ENCODE measurements at places on chromosomes 1 and 21.

DNA sequence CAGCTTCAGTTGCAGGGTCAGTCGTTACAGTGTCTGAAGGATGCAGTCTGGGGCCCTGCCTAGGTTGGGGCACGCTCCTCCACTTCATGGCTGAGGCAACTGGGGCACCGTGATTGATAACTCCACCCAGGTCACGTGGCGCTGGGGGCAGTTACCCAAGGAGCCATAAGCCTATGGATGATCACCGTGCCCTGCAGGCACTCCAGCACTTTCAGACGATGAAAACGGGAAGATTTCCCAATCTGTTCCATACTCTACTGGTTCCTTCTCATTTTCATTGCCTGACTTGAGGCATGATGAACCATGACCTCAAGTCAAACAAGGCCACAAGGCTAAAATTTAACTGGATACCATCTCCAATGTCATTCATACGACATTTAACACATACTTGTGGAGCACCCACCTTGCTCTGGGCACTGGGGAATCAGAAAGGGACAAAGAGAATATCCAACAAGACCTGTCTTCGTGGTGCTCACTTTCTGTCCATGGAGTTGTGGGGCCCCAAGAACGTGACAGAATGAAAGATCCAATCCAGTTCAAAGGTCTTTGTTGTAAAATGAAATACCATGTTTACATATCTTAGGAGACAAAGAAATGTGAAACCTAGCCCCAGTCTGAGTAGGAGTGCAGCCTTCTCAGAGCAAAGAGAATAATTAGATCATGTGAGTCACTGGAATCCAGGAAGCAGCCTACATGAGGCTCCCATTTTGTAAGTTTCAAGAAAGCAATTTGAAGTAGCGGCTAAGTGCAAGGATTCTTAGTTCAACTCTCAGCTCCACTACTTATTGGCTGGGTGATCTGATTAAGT, 39.4 kb upstream of the SPOCD1 start:
- DNase-seq: no peak

DNA sequence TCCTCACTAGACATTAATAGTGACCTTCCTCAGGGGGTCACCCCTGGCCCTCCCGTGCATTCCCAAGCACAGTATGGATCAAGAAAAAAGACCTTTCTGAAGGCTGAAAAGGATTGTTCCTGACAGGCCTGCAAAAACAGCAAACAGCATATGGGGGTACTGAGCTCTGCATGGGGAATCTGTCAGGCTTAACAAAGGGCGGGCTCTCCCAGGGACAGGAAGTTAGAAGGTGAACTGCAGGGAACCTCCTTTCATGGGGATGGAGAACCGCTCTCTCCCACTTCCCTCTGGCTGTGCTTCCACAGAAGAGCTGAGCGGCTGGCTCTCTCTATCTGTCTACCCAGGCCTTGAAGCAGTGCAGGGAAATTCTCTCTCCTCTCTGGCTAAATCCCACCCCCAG, 91.7 kb downstream of the DTL start:
- DNase-seq: no peak

DNA sequence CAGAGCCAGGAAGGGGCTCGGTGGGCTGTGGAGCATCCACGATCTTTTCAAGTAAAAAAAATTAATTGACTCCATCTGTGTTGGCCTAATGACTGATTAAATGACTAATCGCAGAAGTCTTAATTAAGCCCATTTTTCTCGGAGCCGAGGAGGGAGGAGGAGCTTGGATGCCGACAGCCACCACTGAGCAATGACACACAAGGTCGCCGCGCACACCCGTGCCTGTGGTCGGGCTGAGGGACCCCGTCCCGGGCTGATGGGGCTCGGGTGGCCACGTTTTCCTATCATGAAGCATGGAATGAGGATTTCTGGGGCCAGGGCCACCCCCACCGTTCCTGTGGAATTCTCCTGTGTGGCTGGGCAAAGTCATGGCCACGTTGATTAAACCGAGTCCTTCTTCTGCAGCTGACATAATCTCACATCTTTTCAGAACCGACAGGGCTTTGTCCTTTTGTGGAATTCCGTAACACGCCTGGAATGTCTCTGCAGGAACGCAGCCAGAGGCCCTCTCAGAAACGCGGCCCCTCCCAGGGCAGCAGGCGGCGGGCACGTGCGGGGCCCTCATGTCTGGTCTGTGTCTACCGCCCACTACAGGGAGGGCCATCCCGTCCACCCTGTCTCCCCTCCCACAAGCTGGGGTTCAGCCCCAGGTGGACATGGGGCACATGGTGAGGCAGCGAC, 60.7 kb downstream of the MORN1 start:
- no peak for DNase-seq

GRCh38 chr21:43354666-43355065, 72.3 kb downstream of the SIK1 start:
- no peak for DNase-seq

GRCh38 chr1:11930571-11931445, 3.7 kb upstream of the PLOD1 start:
- no peak for DNase-seq

DNA sequence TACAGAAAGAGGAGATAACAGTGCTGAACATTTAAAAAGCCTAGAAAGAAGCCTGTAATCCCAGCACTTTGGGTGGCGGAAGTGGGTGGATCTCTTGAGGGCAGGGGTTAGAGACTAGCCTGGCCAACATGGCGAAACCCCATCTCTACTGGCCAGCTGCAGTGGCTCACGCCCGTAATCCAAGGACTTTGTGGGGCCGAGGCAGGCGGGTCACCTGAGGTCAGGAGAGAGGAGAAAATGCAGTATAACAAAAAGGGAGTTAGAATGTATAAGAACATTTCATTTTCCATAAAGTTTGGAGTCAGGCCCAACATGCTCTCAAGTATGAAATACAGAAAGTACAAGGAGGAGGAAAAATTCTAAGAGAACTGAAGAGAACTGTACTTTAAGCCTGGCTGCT, 134.5 kb downstream of the SMYD3 start:
- no peak for DNase-seq

DNA sequence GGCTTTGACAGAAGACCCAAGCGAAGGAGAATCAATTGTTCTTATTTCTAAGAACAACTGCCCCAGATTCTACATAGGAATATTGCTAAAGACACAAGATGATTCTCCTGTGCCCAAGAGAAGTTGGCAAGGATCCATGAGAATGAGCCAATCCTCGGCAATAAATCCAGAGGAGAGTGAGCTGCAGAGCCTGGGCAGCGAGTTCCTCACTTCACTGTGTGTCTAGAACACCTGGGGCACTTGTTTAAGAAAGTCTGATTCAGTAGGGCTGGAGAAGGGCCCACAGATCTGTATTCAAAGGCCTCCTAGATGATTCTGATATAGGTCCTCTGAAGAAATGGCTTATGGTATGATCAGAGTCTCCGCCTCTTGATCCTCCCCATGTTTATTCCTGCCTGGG, 31.8 kb downstream of the GADD45A start:
- DNase-seq: no peak

GRCh38 chr1:233722212-233722979, 108.5 kb downstream of the KCNK1 start:
- DNase-seq: no peak

DNA sequence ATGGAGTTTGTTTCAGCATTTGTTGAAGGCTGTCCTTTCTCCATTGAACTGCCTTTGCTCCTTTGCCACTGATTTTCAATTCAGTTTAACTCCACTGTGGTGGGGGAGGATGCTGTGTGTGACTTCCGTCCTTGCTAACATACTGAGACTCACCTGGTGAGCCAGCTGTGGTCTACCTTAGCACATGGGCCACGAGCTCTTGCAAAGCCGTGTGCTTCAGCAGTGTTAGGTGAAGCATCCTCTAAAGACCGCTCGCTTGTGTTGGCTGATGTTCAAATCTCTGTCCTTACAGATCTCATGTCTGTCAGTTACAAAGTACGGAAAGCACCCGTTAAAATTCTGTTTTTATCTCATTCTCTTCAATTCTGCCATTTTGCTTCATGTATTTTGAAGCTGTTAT, 3.6 kb upstream of the SPATC1L start:
- no peak for DNase-seq

GRCh38 chr1:47866601-47867437, 130.4 kb downstream of the TRABD2B start:
- DNase-seq: no peak

- DNase-seq: no peak
These were observed 663.7 kb downstream of the PTPRC start for GRCh38 chr1:199302554-199302953.

GRCh38 chr1:110602466-110602865, 3.7 kb downstream of the KCNA2 start:
- DNase-seq: no peak

DNA sequence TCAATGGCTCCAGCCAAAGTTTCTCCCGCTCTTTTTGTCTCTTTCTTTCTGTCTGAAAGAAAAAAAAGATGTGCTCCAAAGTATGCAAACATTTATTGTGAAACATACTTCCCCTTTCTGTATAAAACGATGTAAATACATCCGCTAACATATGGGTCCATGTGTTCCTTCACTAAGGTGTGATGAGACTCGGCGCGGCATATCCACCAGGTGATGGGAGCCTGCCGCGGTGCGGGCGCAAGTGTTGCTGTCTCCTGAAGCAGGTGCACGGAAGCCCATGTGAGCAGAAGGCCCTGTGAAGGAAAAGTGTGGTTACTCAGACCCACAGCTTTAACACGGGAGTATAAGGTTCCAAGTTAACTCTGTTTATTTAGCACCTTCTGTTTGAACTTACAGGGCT, 466.6 kb upstream of the C1orf87 start:
- no peak for DNase-seq

- no peak for DNase-seq
These were observed 10.5 kb upstream of the RPTN start for GRCh38 chr1:152169366-152170025.

DNA sequence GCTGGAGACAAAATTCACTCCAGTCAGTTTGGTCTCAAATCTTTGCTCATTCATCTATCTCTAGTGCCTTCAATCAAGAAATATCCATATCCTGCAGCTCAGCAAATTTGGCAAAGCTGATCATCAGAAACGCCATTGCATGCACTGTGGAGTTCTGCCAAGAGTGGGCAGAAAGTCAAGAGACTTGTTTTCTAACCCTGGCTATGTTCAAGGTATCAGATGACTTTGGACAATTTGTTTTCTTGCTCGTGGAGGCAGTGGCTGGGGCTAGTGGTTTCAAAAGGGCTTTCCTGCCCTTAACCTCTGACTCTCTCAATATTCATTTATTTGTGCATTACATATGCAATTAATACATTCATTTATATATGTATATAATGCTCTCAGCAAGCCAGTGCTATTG, 12.8 kb upstream of the LRRC52 start:
- DNase-seq: no peak

DNA sequence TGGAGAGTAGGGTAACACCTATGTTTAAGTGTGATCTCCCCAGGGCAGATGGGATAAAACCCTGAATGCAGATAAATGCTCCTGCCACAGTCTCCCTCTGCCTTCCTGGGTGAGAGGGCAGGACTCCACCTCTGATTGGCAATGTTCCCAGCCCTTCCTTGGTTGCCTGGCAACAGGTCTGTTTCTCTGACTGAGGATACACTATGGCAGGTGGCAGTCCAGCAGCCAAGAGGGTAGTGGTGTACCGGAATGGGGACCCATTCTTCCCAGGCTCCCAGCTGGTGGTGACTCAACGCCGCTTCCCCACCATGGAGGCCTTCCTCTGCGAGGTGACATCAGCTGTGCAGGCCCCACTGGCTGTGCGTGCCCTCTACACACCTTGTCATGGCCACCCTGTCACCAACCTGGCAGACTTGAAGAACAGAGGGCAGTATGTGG, at the start of gene DCDC2B:
Gene DCDC2B (plus strand): TSS at position 199 of the 438 bp plus-strand sequence. CDS start 5 bp downstream, at position 204.
- DNase-seq: no peak

GRCh38 chr1:244841273-244841927, 5.9 kb downstream of the COX20 start:
- no peak for DNase-seq

GRCh38 chr1:68916221-68916902, 419.5 kb upstream of the DEPDC1 start:
- DNase-seq: no peak

- no peak for DNase-seq
These were observed 49.6 kb downstream of the RUNX1 start for GRCh38 chr21:34999397-34999941.

- no peak for DNase-seq
These were observed 491.0 kb downstream of the MATN1 start for GRCh38 chr1:30232288-30232899.

GRCh38 chr1:198377702-198378101, 162.8 kb downstream of the ATP6V1G3 start:
- DNase-seq: no peak

DNA sequence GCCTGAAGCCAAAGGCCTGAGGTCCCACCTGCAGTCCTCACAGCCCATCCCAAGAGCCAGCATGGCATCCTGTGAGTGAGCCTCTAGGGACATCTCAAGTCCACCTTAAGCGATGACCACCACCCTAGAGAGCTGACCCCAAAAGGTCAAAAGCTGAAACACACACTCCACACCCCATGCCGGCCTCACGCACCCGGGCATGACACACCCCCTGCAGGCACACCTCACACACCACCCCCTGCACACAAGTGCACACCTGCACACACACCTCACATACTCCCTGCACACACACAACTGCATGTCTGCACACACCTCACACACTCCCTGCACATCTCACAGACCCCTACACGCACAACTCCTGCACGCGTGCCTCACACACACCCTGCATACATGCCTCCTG, 118.7 kb downstream of the NPHP4 start:
- no peak for DNase-seq

GRCh38 chr1:7454052-7454815, 316.9 kb upstream of the VAMP3 start:
- DNase-seq: no peak

DNA sequence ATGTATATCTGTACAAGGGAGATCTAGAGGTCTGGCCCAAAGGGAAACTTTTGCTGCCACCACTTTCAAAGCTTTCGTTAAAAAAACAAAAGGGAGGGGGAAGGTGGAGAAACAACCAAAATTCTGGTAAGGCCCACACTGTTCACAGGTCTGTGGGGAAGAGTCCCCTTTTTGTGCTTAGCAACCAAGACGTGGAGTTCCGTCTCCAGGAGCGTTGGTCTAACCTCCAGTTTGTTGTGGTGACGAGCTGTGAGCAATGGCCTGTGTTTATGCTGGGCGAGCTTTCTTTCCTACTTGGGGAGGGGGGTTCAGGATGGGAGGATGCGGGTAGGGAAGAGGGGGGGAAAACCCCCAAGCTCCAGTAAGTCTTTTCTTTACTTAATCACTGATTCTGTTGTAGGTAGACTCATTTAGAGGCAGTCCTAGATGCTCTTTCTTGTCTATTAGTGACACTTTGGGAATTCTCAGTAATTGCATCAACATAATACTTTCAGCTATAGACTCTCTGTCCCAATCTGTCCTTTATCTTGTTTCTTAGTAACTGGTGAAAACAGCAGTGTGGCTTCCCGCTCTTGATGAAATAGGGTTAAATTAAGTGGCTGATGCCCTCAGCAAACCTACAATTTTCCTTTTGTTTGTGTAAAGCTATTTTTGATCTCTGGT, 1.5 kb downstream of the HIPK1 start:
- DNase-seq: peak; percentile 24

- no peak for DNase-seq
These were observed 63.8 kb downstream of the ARHGEF16 start for GRCh38 chr1:3518256-3518655.

GRCh38 chr1:181180407-181181031, 92.0 kb downstream of the IER5 start:
- DNase-seq: no peak

All from stimulated activated CD8-positive, alpha-beta memory T cell treated with anti-CD3 and anti-CD28 coated beads, Interleukin-4, amount 100 ng/mL, for 4 hours (primary cell).